SW480 (cell line): ENCODE measurements at places on chromosomes 6 and 20.
A peak's percentile ranks its signal among the peaks of the same experiment; 100 is the strongest.

DNA sequence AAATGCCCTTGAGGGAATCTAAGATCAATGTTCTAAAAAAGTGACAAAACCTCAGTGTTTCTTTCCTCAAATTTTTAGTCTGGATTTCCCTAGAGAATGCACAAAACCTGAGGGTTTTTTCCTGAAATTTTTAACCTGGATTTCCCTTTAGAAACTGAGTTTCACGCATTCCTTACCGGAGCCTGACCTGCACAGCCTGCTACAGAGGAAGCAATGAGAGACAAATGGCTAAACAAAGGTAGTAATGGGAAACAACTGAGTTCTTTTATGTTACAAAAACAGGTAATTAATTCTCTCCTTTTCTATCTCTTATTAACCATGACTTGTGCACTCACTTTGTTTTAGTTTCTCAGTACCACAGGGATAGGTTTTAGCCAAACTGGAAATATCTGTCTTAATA lies 281.7 kb upstream of the NT5E start:
- no peak for DNase-seq

GRCh38 chr6:90221403-90221802 lies 75.2 kb downstream of the BACH2 start:
- no peak for DNase-seq

DNA sequence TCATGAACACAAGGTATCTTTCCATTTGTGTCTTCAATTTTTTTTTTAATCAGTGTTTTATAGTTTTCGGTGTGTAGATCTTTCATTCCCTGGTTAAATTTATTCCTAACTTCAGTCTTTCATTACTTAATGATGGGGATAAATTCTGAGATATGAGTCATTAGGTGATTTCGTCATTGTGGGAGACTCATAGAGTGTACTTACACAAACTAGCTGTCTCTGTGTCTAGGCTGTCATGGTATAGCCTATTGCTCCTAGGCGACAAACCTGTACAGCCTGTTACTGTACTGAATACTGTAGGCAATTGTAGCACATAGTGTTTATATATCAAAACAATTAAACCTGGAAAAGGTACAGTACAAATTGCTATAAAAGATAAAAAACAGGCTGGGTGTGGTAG lies 42.1 kb downstream of the SMAP1 start:
- no peak for DNase-seq

GRCh38 chr6:82840571-82840970 lies 225.1 kb downstream of the UBE3D start:
- DNase-seq, result no peak

DNA sequence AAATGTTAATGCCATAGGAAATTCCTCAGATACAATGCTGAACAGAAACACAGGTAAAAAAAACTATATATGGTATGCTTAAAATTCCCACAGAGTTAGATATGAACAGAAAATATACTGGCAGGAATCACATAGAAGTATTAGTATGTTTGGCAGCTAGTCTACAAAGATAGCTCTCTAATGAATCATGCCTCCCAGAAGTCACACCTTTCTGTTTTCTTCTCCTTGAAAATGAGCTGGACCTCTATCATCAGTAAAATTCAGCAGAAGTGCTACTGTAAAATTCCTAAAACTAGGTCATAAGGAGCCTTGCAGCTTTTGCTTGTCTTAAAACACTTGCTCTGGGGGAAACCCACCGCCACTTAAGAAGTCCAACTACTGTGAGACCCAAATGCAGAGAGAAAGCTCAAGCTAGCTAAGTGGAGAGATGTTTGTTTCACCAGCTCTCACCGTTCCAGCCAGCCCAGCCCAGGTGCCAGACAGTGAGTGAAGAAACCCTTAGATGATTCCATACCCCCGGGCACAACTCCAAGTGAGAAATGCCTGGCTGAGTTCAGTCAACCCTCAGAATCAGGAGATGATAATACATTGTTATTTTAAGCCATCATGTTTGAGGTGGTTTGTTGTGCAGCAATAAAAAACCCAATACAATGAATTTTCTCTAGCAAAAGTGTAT lies 43.0 kb downstream of the TSPYL4 start:
- DNase-seq, result no peak

DNA sequence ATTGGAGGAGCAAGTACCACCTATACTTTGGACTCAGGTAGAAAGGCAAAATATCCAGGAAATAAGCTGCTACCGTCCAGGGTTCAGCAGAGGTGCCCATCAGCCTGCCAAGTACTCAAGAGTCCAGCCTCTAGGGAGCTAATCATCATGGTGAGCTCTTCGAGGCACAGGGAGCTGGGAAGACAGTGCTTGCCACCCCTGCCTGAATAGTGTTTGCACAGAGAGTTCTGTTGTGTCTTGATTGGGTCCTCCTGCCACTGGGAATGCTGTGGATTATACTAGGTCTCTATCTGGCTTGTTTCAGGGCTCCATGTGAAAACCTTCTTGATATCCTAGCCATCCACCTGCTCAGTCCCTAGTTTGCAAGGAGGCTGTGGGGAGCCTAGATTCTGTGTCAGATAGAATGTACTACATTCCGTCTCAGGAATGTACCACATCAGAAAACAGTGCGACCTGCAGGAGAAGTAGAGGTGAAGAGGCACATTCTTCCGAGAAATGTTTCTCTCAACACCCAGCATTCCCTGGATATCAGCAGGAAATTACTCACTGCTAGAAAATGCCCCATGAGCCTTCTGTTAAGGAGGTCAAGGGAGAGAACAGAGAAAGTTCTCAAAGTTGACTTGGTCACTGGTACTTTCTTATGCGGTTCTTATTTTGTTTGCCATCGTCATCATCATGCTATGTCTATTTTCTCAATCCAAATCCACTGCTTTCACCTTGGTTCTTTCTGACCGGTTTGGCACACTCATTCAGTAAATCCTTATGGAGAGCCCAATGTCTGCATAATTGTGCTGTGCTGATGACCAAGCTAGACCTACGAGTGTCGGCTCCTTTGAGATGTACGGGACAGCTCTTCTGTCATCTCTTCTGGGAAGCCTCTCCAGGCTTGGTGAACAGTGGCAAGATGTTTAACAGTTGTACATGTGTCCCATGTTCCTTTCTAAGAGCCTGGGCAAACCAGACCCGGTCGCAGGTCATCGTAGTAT lies 30.7 kb downstream of the PTPN1 start:
- DNase-seq, result peak; percentile 95

GRCh38 chr6:56539527-56540105 lies 103.1 kb downstream of the DST start:
- no peak for DNase-seq
